SK-N-SH (cell line): ENCODE measurements at places on chromosomes 12 and 14. TPM values are rescaled to one million over a fixed set of nuclear protein-coding genes. Genes with fewer than 3 reads are reported as not detected.

- no peak for DNase-seq
These were observed 154.9 kb upstream of the CCND2 start for GRCh38 chr12:4118601-4119156.

GRCh38 chr12:56520506-56520905, 1.1 kb upstream of the RBMS2 start:
- DNase-seq = no peak

DNA sequence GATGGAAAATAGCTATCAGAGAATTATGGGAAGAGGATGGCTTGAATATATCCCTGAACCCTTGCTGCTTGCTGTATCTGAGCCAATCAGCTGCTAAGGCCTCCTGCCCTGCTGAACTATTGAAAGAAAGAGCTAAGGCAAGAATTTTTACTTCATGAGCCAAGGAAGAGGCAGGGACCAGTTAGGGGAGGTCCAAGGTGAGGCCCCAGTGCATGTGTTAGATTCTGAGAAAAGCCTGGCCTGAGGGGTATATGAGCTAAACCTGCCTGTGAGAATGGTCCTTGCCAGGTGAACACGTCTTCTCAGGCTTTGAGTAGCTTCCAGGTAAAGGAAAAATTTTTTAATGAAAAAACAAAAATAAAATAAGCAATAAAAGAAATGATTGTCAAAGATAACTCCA, 218.0 kb downstream of the SYT1 start:
- DNase-seq = no peak

GRCh38 chr12:1872001-1872400, 46.5 kb downstream of the CACNA2D4 start:
- DNase-seq = no peak

GRCh38 chr12:75690296-75690955, 179.0 kb upstream of the KRR1 start:
- no peak for DNase-seq

GRCh38 chr14:71855399-71856036, 76.7 kb upstream of the RGS6 start:
- DNase-seq = peak; percentile 65

GRCh38 chr12:51011955-51012354, 14.2 kb downstream of the SLC11A2 start:
- DNase-seq = no peak

GRCh38 chr12:57837864-57838562, 8.5 kb downstream of the CTDSP2 start:
- no peak for DNase-seq

- no peak for DNase-seq
These were observed 166.6 kb upstream of the CCDC198 start for GRCh38 chr14:57660208-57660607.

DNA sequence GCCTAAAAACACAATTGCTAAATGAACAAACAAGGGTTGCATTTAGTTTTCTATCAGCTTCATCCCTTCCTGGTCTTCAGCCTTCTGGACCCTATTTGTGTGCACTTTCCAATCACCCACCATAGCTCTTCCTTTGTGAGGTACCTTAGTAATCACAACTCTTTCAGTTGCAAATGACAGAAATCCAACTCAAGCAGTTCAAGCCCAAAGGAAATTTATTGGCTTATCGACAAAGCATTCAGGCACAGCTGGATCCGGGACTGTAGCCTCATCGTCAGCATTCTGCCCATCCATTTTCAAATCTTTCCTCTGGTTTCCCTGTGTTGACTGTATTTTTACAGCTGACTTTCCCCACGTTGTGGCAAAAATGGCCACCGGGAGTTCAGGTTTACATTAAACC, 148.6 kb upstream of the VASH1 start:
- no peak for DNase-seq

DNA sequence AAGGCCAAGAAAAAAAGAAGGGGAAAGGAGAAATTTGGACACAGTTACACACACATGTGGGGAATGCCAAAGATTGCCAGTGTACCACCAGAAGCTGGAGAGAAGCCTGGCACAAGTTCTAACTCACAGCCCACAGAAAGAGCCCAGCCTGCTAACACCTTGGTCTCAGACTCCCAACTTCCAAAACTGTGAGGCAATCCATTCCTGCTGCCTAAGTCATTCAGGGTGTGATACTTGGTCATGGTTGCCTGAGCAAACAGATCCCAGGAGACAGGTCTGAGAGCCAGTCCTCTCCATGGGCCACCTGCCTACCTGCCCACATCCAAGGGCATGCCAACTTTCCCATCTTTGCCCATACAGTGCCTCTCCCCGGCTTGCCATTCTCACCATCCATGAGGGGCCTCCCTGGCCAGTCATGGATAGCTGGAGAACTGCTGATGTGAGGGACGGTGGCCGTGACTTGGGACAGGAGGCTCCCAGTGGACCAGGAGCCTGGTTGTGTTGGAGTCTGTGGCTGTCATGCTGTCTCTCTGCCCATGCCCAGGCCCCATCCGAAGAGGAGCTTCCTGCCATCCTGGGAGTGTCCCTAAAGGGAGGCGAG, 198.0 kb upstream of the RTL1 start:
- DNase-seq = no peak

GRCh38 chr14:104137297-104138097, 890 bp upstream of the KIF26A start:
- peak; percentile 92 for DNase-seq

DNA sequence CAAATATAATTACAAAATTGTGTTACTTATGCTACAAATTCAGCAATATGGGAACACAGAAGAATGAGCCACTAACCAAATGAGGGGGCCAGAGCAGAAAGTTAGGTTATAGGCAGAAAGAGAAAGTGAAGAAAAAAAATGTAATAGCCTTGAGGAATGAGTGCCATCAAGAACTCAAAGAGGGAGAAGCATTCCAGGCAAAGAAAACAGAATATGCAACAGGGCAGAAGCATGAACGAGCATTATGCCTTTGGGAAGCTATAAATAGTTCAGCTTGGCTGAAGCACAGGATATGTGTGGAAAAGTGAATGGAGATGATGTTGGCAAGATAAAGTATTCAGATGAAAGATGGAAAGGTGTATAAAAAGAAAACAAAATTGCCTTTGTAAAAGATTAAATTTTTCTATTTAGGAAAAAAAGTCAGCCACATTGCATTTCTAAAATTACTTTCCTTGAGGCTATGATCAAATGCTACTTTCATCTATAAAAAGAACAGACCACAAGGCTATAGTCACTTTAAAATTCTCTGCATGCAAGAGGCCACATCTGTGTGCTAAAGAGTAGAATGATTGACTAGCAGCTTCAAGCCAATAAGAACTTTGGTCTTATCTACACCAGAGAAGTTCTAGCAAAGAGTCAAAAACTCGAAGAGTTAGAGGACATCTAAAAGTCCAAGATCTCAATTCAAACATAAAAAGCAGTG, 193.6 kb upstream of the GARIN6 start:
- no peak for DNase-seq

DNA sequence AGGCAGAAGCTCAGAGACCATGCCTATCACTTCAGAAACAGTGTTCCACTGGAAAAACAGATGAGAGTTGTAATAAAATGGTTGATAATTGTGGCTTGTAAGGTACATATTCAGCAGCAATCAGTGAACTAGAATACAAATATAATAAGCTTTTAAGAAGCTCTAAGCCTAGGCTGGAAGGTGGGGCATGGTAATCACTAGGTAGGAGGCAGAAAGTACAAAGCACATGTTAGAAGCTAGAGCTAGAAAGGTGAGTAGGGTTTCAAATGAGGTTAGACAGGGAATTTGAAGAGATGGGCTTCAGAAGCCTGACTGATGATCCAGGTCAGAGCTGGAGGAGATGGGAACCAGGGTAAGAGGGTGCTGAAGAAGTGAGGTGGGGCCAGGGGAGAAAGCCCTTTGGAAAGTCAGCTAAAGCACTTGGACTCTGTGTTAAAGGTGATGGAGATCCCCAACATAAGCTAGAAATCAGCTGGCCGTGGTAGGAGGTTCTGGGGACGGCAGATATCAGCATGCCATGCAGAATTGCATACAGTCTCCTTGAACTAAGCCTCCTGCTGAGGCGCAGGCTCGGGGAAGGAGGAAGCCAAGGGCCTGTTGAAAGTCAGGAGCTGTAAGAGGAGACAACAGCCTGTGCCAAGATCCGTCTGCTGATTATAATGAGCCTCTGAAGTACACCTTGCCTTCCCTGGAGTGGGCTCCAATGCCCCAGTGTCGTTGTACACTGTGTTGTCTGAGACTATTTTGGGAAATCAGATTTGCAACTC, 659.4 kb downstream of the BCL11B start:
- DNase-seq = no peak

- no peak for DNase-seq
These were observed 24.4 kb downstream of the FBRSL1 start for GRCh38 chr12:132514216-132514820.

DNA sequence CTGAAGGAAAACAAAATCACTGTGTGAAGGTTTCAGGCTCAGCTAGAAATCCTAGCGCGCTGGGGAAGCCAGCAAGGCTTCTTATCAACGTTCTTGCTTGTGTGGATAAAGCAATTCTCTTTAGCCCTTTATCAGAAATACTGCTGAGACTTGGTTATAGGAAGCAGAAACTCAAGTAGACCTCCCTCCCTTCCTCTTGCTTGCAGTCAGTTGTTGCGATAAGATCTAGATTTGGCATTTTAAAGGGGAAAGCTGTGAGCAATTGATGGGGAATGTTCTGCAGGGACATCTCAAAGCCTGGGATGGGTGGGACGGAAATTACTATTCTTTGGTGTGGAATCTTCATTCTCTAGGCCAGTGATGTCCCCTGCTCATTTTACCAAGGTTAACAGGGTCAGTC, 76.4 kb upstream of the ANO4 start:
- no peak for DNase-seq

DNA sequence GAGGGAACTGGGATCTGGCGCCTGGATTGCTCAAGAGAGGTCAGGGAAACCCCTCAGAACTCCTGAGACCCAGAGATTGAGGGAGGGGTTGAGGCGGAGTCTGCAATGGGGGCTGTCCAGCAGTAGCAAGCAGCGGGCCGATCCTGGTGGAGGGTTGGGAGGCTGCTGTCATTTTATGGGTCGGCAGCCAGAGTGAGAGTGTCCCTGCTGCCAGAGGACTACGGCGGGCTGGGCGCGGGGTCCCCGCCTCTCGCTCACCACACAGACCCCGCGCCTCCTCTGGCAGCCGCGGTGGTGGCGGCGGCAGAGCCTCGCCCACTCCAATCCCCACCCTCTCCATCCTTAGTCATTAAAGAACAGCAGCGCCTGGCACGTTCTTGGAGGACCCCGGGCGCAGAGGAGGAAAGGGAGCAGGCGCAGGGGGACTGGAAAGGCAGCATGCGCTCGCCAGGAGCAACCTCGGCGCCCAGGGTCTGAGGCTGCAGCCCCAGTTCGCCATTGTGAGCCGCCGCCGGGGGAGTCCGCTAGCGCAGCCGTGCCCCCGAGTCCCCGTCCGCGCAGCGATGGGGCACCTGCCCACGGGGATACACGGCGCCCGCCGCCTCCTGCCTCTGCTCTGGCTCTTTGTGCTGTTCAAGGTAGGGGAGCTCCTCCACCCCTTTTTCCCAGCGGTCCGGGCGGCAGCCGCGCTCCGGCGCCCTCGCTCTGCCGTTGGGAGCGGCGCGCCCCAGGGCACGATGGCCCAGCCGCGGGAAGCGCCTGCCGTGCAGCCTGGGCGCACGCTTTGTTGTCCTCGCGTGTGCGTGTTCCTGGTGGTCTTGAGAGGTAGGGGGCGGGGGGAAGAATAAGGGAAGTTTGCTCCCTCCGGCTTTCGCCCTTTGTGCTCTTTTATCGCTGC, at the start of gene PTPRO:
Gene PTPRO (plus strand): TSS at position 345 of the 898 bp plus-strand sequence.
- DNase-seq = peak; percentile 80

GRCh38 chr14:23068789-23069412, 11.6 kb upstream of the CDH24 start:
- peak; percentile 89 for DNase-seq

GRCh38 chr14:83433618-83434017, 1900.0 kb upstream of the SEL1L start:
- no peak for DNase-seq

DNA sequence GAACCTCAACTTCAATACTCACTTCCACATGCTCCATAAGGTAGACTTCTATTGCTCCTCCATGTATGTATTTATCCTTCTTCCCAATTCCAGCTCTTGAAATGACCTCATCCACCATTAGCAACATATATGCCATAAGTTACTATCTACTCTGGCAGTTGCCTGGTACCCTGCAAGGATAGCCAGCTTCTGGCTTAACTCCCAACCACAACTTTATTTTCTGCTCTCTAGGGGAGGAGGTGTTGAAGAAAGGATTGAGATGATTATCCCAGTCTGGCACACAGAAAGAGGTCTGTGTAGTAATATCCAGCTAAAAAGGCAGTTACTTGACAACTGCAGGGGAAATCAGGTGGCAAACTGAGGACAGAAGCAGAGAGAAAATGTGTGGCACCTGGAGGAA, 71.5 kb upstream of the MDM1 start:
- no peak for DNase-seq

DNA sequence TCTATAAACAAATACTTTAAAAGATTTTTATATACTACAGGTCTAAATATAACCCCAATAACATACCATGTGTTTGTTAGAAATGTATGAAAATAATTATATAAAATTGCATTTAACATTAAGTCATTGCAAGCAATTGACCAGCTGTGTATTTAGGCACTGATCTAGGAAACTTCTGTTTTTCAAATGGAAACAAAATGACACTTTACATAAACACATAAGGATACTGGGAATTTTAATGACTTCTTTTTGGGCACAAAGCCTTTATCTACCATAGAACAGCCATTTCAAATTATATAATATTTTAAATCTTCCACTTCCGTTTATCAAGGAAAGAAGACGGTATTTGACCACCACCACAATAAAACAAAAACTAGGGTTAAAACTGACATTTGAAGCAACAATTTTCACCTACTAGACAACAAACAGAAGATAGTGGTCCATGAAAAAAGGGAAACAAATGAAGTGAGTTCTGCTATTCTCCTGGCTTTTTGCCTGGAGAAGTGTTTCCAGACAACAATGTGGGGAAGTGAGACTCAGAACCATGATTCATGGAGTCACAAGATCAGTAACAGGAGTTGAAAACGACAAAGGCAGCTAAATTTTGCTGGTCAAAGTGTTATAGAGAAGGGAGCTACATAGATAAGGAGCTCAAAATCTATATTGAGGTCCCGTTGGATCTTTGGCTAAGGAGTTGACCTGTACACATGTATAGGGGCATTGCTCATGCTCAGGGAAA, 475.1 kb downstream of the TRHDE start:
- no peak for DNase-seq

- no peak for DNase-seq
These were observed 4.8 kb downstream of the ARHGAP9 start for GRCh38 chr12:57474862-57475261.

Gene ZNF664
- polyA plus RNA-seq = 34.9 and 51.0 TPM in 2 replicates

Gene MARS1
- polyA plus RNA-seq = 158 and 193 TPM in 2 replicates

Gene COCH
- polyA plus RNA-seq = 9.3 and 9.9 TPM in 2 replicates

Gene LRRC43
- 0.94 and 1.4 TPM in 2 replicates for polyA plus RNA-seq

Gene CD163L1
- polyA plus RNA-seq = 0.25 and 0.41 TPM in 2 replicates

Gene CCDC175
- polyA plus RNA-seq = not detected in 2 replicates

Gene NELL2
- 0.28 and 0.35 TPM in 2 replicates for polyA plus RNA-seq

Gene ADCY4
- polyA plus RNA-seq = 0.03 and 0.08 TPM in 2 replicates
